Glutamatergic neuron (in vitro differentiated cells): ENCODE measurements at places on chromosomes 2 and 18.

DNA sequence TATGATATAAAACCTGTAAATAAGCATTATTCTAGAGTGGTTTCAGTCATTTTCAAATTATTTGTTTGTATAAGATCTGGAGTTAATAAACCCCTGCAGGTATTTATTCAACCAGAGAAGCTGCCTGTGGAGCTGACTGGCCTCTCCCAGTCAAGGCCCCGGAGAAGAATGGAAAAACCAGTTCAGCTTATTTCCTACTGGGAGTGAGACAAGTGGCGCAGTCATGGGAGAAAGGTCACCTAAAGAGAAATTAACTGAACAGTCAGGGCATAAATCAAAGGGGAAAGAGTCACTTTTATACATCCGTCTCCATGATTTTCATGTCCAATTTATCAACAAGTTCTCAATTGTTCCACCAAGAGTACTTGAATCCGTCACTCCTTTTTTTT lies 240.9 kb downstream of the RNF152 start:
- DNase-seq, result no peak
- H3K4me1 ChIP-seq, result no peaks in the 10 kb centered on the region

DNA sequence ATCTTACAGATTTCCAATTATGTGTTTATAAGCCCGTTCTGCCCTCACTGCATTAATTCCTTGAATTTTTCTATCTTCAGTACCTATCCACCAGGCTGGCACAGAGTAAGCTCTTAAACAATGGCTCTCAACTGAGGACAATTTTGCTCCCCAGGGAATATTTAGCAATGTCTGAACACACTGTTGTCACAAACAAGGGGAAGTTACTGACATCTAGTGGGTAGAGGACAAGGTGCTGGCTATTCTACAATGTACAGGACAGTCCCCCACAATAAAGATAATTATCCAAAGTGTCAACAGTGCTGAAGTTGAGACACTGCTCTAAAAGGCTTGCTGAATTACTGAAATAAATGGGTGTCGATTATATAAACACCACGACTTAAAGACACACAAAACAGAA lies 5.0 kb downstream of the NDUFS1 start:
- H3K4me1 ChIP-seq, result peaks cover 8% of the 10 kb centered on the region
- H3K36me3 ChIP-seq, result peaks cover 4% of the 10 kb centered on the region
- no peak for DNase-seq
- peak overlapping the region; percentile 31 for H3K27ac ChIP-seq
- peaks cover 4% of the 10 kb centered on the region for H3K27me3 ChIP-seq
- peak overlapping the region; percentile 53 for H3K4me3 ChIP-seq

GRCh38 chr18:50806208-50806616 lies 13.6 kb downstream of the MRO start:
- no peaks in the 10 kb centered on the region for H3K27me3 ChIP-seq
- no peak for DNase-seq
- H3K4me3 ChIP-seq, result no peak overlapping the region
- peaks cover 8% of the 10 kb centered on the region for H3K4me1 ChIP-seq
- H3K36me3 ChIP-seq, result no peaks in the 10 kb centered on the region

GRCh38 chr18:68060871-68061270 lies 544.4 kb upstream of the DSEL start:
- H3K4me3 ChIP-seq, result no peak overlapping the region
- no peaks in the 10 kb centered on the region for H3K4me1 ChIP-seq
- no peaks in the 10 kb centered on the region for H3K27me3 ChIP-seq
- no peak for DNase-seq
- no peak overlapping the region for H3K27ac ChIP-seq

DNA sequence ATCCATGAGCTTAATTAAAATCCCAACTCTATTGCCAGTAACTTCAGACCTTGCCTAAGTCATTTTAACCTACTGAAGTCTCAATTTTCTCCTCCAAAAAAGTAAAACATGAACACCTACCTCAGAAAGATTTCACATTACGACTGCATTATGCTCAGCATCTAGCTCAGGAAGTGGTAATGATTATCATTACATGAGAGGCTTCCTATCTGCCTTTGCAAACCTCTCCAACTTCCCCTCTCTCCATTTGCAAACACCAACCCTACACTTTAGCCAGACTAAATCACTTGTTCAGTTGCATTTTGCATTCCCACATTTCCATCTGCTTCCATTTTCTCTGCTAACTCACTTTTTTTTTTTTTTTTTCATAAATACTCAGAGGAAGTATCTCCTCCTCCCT lies 6.8 kb downstream of the SLC38A11 start:
- H3K36me3 ChIP-seq, result no peaks in the 10 kb centered on the region
- no peak for DNase-seq
- no peak overlapping the region for H3K27ac ChIP-seq
- H3K4me1 ChIP-seq, result peaks cover 6% of the 10 kb centered on the region
- peaks cover 2% of the 10 kb centered on the region for H3K27me3 ChIP-seq
- H3K4me3 ChIP-seq, result no peak overlapping the region

GRCh38 chr2:39069136-39069515 lies 51.7 kb downstream of the SOS1 start:
- no peaks in the 10 kb centered on the region for H3K4me1 ChIP-seq
- H3K27me3 ChIP-seq, result no peaks in the 10 kb centered on the region
- DNase-seq, result no peak
- no peaks in the 10 kb centered on the region for H3K36me3 ChIP-seq
- no peak overlapping the region for H3K27ac ChIP-seq

DNA sequence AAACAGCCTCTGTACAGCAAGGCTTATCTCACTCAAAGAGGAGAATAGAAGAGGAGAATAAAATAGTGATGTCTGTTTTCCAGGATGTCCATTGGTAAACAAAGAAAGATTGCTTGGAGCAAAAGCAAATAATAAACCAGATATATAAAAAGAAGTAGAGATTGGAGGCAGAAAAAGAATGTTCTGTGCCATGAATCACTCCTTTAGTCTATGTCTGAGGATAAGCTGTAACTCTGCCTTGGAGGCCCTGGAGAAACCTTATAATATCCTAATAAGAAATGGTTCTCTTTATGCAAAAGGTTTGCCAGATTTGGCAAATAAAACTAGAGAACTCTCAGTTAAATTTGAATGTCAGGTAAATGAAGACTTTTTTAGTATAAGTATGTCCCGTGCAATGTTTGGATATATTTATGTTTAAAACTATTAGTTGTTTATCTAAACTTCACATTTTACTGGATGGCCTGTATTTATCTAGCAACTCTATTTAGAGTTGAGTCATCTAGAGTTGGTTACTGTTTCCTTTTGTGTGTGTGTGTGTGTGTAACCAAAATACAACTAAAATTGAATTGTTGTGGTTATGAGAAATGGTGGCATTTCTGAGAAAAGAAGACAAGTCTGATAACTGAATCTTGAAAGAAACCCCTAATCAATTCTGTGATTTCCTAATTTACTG lies 510.3 kb upstream of the SETBP1 start:
- H3K36me3 ChIP-seq, result no peaks in the 10 kb centered on the region
- H3K27ac ChIP-seq, result no peak overlapping the region
- no peak for DNase-seq
- no peak overlapping the region for H3K4me3 ChIP-seq
- peaks cover 8% of the 10 kb centered on the region for H3K4me1 ChIP-seq

- H3K4me1 ChIP-seq, result peaks cover 3% of the 10 kb centered on the region
- DNase-seq, result no peak
- H3K4me3 ChIP-seq, result no peak overlapping the region
- H3K27ac ChIP-seq, result no peak overlapping the region
- H3K27me3 ChIP-seq, result no peaks in the 10 kb centered on the region
These were observed 14.1 kb upstream of the CNNM3 start for GRCh38 chr2:96801786-96802595.

GRCh38 chr2:177161741-177162460 lies 50.7 kb upstream of the HNRNPA3 start:
- H3K36me3 ChIP-seq, result no peaks in the 10 kb centered on the region
- DNase-seq, result peak; percentile 26
- peaks cover 22% of the 10 kb centered on the region for H3K4me1 ChIP-seq
- peak overlapping the region; percentile 75 for H3K4me3 ChIP-seq
- no peaks in the 10 kb centered on the region for H3K27me3 ChIP-seq

- no peak overlapping the region for H3K4me3 ChIP-seq
- no peak overlapping the region for H3K27ac ChIP-seq
- H3K36me3 ChIP-seq, result no peaks in the 10 kb centered on the region
These were observed 297.9 kb downstream of the NDUFA10 start for GRCh38 chr2:239727182-239727775.

DNA sequence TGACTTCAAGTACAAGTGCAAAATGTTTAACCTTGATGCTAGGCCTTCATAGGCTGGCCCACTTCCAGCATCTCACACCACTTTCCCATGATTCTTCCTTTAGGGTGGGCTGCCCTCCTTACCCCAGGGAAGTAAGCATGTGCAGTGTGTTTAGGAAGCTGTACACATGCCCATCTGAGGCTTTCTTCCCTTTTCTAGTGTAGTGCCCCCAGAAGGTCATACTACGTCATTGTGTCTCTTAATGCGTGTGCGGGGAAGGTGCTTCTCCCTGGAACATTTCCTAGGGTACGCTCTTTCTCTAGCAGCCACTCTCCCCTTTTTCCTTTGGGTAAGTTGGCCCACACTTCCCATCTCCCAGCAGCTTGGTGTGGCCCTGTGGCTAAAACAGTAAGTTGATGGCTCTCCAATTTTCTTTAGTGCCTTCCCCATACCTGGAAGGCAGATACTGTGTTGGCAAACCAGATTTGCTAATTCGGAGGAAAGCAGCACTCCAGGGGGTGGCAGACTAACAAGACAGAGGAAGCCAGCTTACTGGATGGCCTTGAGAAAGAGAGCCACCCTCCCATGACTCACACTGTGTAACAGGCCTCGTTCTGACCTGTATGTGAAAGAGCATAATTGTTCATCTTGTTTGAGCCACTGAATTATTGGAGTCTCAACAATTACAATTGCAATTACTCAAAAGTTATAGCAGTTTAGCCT lies 1.1 kb upstream of the SULT6B1 start:
- no peaks in the 10 kb centered on the region for H3K4me1 ChIP-seq
- no peak for DNase-seq
- peaks cover 4% of the 10 kb centered on the region for H3K36me3 ChIP-seq

GRCh38 chr18:26465431-26465830 lies 82.9 kb downstream of the KCTD1 start:
- H3K27ac ChIP-seq, result no peak overlapping the region
- no peak overlapping the region for H3K4me3 ChIP-seq
- DNase-seq, result no peak
- H3K27me3 ChIP-seq, result peaks cover 6% of the 10 kb centered on the region
- H3K36me3 ChIP-seq, result no peaks in the 10 kb centered on the region

DNA sequence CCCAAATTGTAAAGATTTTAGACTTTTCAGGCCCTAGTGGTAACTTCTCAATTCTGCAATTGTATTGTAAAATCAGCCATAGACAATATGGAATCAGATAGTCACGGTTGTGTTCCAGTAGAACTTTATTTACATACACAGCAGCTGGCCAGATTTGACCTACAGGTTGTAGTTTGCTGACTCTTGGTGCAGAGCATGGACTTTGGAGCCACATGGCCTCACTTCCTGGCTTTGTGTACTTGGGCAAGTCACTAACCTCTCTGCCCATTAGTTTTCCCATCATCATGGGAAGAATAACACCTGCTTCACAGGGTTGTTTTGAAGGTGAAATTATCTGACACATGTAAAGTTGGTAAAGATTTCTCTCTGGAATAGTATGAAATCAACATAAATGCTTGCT lies 147.6 kb downstream of the TMEM200C start:
- H3K4me1 ChIP-seq, result peaks cover 5% of the 10 kb centered on the region
- H3K4me3 ChIP-seq, result no peak overlapping the region
- DNase-seq, result no peak

GRCh38 chr2:224416656-224417360 lies 14.9 kb upstream of the FAM124B start:
- H3K27ac ChIP-seq, result no peak overlapping the region
- peaks cover 2% of the 10 kb centered on the region for H3K27me3 ChIP-seq
- DNase-seq, result no peak
- H3K36me3 ChIP-seq, result no peaks in the 10 kb centered on the region

GRCh38 chr2:14451312-14451711 lies 181.2 kb upstream of the LRATD1 start:
- H3K4me3 ChIP-seq, result no peak overlapping the region
- H3K27ac ChIP-seq, result no peak overlapping the region
- H3K36me3 ChIP-seq, result no peaks in the 10 kb centered on the region
- no peaks in the 10 kb centered on the region for H3K27me3 ChIP-seq

DNA sequence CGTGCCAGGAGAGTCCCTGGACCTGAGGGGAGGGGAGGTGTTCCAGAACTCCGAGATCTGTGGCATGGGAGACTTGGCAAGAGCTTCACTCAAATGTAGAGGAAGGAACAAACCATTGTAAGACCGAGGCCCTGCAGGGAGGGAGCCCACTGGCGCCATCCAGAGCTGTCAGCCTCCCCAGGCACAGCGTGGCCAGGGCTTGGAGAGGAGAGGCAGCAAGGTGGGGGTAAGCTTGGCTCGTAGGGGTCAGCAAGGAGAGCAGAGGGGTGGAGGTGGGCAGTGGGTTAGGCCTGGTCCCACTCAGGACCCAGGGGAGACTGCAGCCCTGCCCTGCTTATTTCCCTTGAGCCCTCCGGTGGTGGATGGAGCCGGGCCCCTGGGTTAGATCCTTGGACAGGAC lies 3.6 kb downstream of the TMEM177 start:
- peaks cover 5% of the 10 kb centered on the region for H3K36me3 ChIP-seq
- H3K27ac ChIP-seq, result peak overlapping the region; percentile 38
- H3K4me3 ChIP-seq, result peak overlapping the region; percentile 4
- H3K27me3 ChIP-seq, result peaks cover 12% of the 10 kb centered on the region
- H3K4me1 ChIP-seq, result peaks cover 18% of the 10 kb centered on the region

- H3K4me1 ChIP-seq, result no peaks in the 10 kb centered on the region
- no peaks in the 10 kb centered on the region for H3K27me3 ChIP-seq
These were observed 79.3 kb upstream of the LGALSL start for GRCh38 chr2:64374686-64375085.
